Memory B cell (primary cell): ENCODE measurements at places on chromosomes 5 and 9.

- no peaks in the 10 kb centered on the region for H3K27me3 ChIP-seq
- DNase-seq = no peak
- peak within 1 kb of the TSS; percentile 84 for H3K4me3 ChIP-seq
- H3K36me3 ChIP-seq = peaks cover 8% of the 10 kb centered on the region
- H3K27ac ChIP-seq = peak within 1 kb of the TSS; percentile 75
These were observed at the start of gene SLC35D2 for GRCh38 chr9:96383165-96383942. TSS of gene SLC35D2 (minus strand) at chr9:96383711. CDS start at chr9:96383634, 77 bp downstream.

DNA sequence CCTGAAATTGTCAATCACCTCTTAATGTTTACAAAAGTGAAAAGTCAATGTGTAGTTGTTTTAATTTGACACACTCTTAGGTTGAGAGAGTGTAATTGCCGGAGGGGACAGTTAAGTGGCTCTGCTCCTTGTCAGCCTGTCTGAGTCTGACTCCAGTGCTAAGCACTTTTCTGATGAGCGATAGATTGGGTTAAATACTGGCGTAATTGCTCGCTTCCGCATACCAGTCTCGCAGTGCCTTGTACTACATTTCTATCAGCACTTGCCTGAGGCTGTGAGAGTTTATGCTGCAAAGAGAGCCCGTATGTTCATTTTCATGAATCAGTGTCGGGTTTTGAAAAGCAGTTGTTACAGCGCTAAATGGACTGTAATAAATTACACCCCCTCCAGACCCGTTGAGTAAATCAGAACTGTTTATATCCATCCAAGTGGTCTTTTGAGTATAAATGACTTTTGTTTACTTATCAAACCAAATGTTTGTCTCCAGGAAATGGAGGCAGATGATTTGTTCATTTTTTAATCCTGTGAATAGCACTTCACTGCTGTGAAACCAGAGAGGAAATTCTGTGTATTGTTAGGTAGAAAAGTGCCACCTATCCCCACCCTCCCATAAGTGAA lies 41.0 kb upstream of the DMRT3 start:
- H3K36me3 ChIP-seq = peaks cover 2% of the 10 kb centered on the region
- H3K4me3 ChIP-seq = no peak overlapping the region
- H3K27ac ChIP-seq = no peak overlapping the region
- H3K4me1 ChIP-seq = no peaks in the 10 kb centered on the region

DNA sequence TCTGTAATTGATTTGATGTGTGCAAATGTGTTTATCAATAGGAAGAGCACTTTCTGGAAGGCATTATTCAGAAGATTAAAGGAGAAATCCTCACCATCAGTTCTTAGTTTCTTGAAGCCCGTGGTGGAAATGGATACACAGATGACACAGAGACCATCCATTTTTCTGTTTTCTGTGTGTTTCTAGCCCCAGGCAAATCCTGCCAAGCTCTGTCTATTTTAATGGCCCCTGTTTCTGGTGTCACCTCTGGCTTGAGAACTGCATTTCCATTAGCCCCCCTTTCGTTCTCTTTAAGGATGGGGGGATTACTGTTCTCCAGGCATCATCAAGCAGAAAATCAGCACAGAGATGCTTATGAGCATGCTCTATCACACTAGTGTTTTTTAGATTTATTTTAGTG lies 37.3 kb downstream of the DAPK1 start:
- H3K4me3 ChIP-seq = no peak overlapping the region
- H3K4me1 ChIP-seq = no peaks in the 10 kb centered on the region

DNA sequence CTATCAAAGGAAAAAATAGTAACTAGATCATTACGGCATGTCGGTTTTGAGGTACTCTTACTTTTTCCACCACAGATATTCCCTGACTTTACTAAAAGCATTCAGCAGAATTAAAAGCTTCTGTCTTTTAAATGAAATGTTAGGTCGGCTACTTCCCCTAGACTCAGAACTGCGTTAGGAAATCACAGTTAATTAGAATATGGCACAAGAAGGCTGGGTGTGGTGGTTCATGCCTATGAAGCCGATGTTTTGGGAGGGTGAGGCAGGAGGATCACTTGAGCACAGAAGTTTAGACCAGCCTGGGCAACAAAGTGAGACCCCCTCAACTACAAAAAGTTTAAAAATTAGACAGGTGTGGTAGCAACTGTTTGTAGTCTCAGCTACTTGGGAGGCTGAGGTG lies 24.4 kb downstream of the CEMIP2 start:
- peaks cover 33% of the 10 kb centered on the region for H3K36me3 ChIP-seq
- H3K4me1 ChIP-seq = peaks cover 12% of the 10 kb centered on the region
- no peaks in the 10 kb centered on the region for H3K27me3 ChIP-seq

- no peak overlapping the region for H3K27ac ChIP-seq
- no peaks in the 10 kb centered on the region for H3K4me1 ChIP-seq
- no peak for DNase-seq
- peaks cover 14% of the 10 kb centered on the region for H3K36me3 ChIP-seq
- H3K4me3 ChIP-seq = no peak overlapping the region
These were observed 32.3 kb downstream of the GALNT12 start for GRCh38 chr9:98839724-98840123.

DNA sequence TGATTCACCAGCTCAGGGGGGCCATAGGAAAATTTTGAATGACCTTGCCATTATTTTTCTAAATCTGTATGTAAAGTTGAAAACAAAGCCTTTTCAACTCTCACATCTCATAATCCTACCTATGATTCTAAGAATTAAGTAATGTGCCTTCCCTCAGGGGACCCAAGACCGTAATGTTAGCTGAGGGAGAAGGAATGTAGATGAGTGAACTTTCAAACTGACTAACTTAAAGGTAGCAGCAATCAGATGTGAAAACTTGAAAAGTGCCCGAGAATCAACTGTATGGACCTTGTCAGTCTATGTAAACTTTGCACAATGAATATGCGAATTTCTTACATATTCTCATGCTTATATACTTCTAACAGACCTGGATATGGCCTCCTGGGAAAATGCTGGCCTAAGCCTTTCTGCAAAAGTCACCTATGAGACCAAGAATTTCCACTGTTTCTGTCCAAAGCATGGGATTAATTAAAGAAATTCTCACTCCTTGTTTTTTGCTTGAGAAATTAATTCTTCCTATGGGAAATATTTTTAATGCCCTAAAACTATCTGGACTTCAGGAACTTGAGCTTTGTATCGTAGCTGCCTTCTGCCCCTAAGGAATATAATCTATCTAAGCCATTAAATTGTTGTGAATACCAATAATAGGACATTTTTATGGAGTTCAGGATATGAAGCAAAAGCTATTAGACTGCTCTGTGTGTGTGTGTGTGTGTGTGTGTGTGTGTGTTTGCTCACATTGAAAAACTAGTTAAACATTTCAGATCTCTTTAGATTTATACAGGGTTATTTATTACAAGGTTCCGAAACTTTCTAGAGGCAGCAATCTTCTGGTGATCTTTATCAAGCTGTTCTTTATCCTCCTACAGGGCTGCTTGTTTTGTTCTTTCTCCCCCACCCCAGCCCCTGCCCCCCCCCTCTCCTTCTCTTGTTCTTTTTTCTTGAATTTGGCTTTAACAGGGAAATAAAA lies 169.1 kb upstream of the CLINT1 start:
- no peak overlapping the region for H3K27ac ChIP-seq
- no peak overlapping the region for H3K4me3 ChIP-seq
- H3K27me3 ChIP-seq = peaks cover 15% of the 10 kb centered on the region
- no peak for DNase-seq
- H3K4me1 ChIP-seq = no peaks in the 10 kb centered on the region
- H3K36me3 ChIP-seq = peaks cover 1% of the 10 kb centered on the region

DNA sequence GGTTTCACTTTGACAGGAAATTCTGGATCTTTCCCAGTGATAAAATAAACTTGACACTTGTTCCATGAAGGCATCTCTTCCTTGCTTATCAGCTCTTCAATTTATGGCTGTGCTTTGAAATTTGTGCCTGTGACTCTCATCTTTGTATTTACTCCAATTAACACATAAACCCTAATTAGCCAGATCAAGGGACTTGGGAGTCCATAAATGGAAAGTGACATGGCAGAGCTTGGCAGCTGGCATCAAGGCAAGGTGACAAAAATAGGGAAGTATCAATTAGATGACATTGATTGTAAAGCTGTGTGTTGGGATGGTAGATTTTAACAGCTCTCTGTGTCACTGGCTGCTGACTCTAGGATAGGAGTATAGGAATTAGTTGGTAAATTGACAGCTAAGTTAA lies 133.9 kb downstream of the PBX3 start:
- no peak overlapping the region for H3K27ac ChIP-seq
- no peak overlapping the region for H3K4me3 ChIP-seq
- peaks cover 5% of the 10 kb centered on the region for H3K36me3 ChIP-seq
- peaks cover 7% of the 10 kb centered on the region for H3K4me1 ChIP-seq
- DNase-seq = no peak

GRCh38 chr5:111299831-111300432 lies 75.7 kb downstream of the CAMK4 start:
- H3K27ac ChIP-seq = no peak overlapping the region
- no peaks in the 10 kb centered on the region for H3K36me3 ChIP-seq
- H3K4me3 ChIP-seq = no peak overlapping the region
- H3K27me3 ChIP-seq = no peaks in the 10 kb centered on the region
- no peaks in the 10 kb centered on the region for H3K4me1 ChIP-seq

- H3K4me1 ChIP-seq = peaks cover 12% of the 10 kb centered on the region
- H3K36me3 ChIP-seq = peaks cover 3% of the 10 kb centered on the region
- no peak overlapping the region for H3K4me3 ChIP-seq
- no peak overlapping the region for H3K27ac ChIP-seq
- no peaks in the 10 kb centered on the region for H3K27me3 ChIP-seq
- DNase-seq = no peak
These were observed 49.6 kb upstream of the ADRB2 start for GRCh38 chr5:148776780-148777179.

DNA sequence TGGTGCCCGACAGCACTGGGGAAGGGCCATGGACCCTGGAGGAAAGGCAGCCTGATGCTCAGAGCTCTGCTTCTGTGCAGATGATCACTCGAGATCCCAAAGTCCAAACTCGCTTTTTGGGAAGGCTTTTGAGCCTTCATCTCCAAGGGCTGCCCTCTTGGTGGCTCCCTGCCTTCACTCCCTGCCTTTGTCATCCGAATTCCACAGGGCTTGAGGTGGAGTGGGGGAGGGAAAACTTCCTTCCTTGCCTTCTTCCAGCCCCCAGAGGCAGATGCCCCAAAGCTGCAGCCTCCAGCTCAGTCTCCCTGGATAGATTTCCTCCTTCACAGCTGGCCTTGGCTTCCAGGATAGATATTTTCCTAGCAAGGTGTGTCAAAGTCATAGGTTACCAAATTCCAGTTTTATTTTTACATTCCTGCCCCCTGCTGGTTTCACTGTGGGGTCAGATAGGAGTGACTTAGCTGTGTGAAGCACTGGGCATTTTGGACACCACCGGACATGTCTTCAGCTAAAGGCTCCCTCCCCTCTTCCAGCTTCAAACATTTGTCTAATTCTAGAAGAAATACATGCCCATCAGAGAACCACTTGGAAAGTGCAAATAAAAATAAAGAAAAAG lies 268.2 kb downstream of the HSPA4 start:
- H3K27me3 ChIP-seq = no peaks in the 10 kb centered on the region
- no peak for DNase-seq
- no peak overlapping the region for H3K27ac ChIP-seq
- H3K4me3 ChIP-seq = no peak overlapping the region

- H3K36me3 ChIP-seq = peaks cover 2% of the 10 kb centered on the region
- no peak for DNase-seq
- H3K4me3 ChIP-seq = no peak overlapping the region
- peaks cover 13% of the 10 kb centered on the region for H3K27me3 ChIP-seq
- no peak overlapping the region for H3K27ac ChIP-seq
These were observed 12.6 kb upstream of the PRDM12 start for GRCh38 chr9:130651752-130652151.

- no peaks in the 10 kb centered on the region for H3K27me3 ChIP-seq
- H3K27ac ChIP-seq = no peak overlapping the region
- no peak overlapping the region for H3K4me3 ChIP-seq
- peak; percentile 7 for DNase-seq
- H3K36me3 ChIP-seq = no peaks in the 10 kb centered on the region
- peaks cover 6% of the 10 kb centered on the region for H3K4me1 ChIP-seq
These were observed 47.0 kb upstream of the PLIN2 start for GRCh38 chr9:19174127-19174912.

DNA sequence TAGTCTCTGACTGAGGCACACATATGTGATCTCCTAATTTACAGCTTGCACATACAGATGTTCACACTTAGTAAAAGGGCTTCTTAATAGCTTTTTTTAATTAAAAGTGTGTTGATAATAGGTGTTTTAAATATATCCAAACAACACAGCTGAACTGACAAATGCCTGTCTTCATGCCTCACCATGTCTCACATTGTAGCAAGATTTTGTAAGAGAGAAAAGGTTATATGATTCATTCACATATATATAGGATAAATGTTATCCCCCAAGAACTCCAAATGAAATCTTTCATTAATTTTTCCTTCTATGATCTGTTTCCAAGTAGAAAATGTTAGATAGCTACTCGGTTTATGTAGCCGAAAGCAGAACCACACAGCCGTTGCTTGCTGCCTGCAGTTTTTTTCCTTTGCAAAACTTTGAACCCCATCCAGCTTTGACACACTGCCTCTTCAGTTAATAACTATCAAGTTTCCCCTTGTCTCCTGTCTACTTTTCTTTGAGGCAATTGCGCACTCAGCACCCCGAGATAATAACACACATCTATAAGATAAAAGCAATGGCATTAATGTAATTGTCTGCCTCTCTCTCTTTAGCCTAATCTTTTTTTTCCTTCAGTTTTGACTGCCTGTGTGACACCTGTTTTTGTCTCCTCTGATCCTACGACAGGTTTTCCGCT lies 299.2 kb downstream of the BNC2 start:
- H3K27ac ChIP-seq = no peak overlapping the region
- no peaks in the 10 kb centered on the region for H3K36me3 ChIP-seq
- no peaks in the 10 kb centered on the region for H3K27me3 ChIP-seq

DNA sequence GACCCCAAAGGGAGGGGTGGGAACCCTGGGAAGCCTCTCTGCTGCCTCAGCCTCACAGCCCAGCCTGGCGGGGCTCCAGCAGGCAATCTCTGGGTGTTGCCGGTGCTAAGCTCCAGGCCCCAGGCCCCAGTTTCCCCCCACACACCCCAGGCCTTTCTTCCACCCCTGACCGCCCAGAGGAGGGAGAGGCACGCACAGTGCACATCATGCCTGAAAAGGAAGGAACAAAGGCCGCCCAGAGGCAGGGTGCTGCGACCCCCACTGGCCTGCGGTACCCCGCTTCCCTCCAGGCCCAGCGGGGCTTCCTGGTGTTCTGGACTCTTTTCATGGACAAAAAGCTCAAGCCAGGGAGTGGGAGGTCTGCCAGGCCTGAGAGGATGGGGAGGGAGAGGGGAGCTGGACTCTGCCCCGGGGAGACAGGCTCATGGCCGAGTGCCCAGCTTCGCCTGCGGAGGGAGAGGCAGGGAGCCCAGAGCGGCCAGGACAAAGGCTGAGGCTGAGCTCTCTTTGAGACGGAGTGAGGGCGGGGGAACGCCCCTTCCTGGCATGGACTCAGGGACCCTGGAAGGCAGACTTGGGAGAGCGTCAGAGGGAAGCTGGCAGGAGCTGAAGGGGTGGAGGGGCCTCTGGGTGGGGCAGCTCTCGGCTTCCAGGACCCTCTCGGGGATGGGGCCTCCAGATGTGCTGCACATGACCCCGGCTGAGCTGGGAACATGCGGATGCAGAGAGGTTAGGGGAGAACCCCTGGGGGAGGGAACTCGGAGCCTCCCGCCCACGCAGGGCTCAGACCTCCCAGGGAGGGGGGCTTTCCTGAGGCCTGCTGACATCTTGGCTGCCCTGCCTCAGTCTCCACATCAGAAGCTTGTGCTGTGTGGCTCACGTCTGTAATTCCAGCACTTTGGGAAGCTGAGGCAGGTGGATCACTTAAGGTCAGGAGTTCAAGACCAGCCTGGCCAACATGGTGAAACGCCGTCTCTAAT lies 1.8 kb upstream of the ENTPD2 start:
- no peaks in the 10 kb centered on the region for H3K27me3 ChIP-seq
- H3K4me1 ChIP-seq = no peaks in the 10 kb centered on the region
- DNase-seq = no peak
